Activated CD8-positive, alpha-beta T cell treated with anti-CD3 and anti-CD28 coated beads, Interleukin-2, amount 10 ng/mL, durations not matched to agents 7 days and 5 days (primary cell): ENCODE measurements at places on chromosomes 11 and 22. TPM values are rescaled to one million over a fixed set of nuclear protein-coding genes. Genes with fewer than 3 reads are reported as not detected.

- H3K4me1 ChIP-seq = peaks cover 32% of the 10 kb centered on the region
- no peak overlapping the region for H3K4me3 ChIP-seq
- no peaks in the 10 kb centered on the region for H3K27me3 ChIP-seq
- peaks cover 1% of the 10 kb centered on the region for H3K36me3 ChIP-seq
- no peak overlapping the region for H3K27ac ChIP-seq
These were observed 71.3 kb downstream of the BCR start for GRCh38 chr22:23251445-23252093.

Gene OR52E8
- total RNA-seq = not detected

GRCh38 chr22:25447686-25448434, 116.6 kb upstream of the GRK3 start:
- H3K4me3 ChIP-seq = peak overlapping the region; percentile 91
- peak overlapping the region; percentile 91 for H3K27ac ChIP-seq
- peaks cover 25% of the 10 kb centered on the region for H3K36me3 ChIP-seq
- DNase-seq = peak; percentile 94

Gene MOGAT2
- total RNA-seq = not detected

GRCh38 chr11:63985812-63986155, 454 bp upstream of the OTUB1 start:
- peaks cover 37% of the 10 kb centered on the region for H3K4me1 ChIP-seq
- H3K4me3 ChIP-seq = peak overlapping the region; percentile 98
- H3K27ac ChIP-seq = peak overlapping the region; percentile 94
- H3K27me3 ChIP-seq = no peaks in the 10 kb centered on the region

DNA sequence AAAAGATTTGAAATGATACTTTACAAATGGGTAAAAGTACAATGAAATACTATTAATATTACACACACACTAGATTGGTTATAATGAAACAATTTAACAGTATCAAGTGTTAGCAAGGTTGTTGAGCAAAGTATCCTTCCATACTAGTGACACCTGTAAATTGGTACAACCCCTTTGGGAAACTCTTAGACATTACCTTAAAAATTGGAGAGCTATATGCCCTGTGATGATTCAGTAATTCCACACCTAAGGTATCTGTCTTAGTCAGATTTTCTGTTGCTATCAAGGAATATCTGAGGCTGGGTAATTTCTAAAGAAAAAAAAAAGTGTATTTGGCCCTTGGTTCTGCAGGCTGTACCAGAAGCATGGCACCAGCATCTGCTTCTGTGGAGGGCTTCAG, 7.4 kb upstream of the GDPD4 start:
- no peak for DNase-seq
- H3K27me3 ChIP-seq = peaks cover 2% of the 10 kb centered on the region
- H3K4me3 ChIP-seq = no peak overlapping the region
- H3K4me1 ChIP-seq = no peaks in the 10 kb centered on the region
- H3K27ac ChIP-seq = no peak overlapping the region
- H3K36me3 ChIP-seq = no peaks in the 10 kb centered on the region
